Activated CD4-positive, alpha-beta T cell treated with anti-CD3 and anti-CD28 coated beads for 4 hours (primary cell): ENCODE measurements at places on chromosomes 1 and 21.

GRCh38 chr21:40162075-40162474, 294.8 kb downstream of the PCP4 start:
- DNase-seq: no peak

DNA sequence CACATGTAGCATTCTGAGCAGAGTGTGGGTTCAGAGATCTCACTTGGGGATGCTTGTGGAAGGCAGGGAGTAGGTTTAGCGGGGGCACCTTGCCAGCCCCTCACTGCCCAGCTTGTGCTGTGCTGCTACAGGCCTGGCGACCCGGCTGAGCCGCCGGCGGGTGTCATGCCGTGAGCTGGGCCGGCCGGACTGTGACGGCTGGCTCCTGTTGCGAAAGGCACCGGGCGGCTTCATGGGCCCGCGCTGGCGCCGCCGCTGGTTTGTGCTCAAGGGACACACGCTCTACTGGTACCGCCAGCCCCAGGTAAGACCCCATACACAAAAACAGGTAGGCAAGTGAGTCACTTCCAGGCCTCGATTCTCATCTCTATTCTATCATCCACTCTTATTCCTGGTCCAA, 5.5 kb upstream of the CATSPER4 start:
- no peak for DNase-seq

DNA sequence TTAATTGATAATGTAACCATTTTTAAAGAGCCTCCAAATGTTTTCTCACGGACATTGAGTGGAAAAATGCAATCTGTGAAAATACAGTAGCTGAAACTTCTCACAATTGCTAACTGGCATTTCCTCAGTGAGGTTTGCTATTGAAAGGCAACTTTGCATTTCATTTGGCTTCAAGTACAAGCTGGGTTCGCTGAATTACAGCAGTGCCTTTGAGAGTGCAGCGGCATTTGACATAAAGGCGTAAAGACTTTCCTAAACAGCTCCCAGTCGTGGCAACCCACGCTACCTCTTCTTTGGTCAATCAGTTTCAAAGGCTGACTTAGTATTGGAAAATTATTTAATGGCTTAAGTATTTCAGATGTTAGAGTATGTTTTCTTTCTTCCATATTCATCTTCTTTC, 39.3 kb upstream of the ZBTB18 start:
- no peak for DNase-seq

- no peak for DNase-seq
Measured at GRCh38 chr1:214317734-214318133, 36.8 kb downstream of the SMYD2 start.

- no peak for DNase-seq
Measured at GRCh38 chr21:43983390-43983789, 28.7 kb upstream of the TRAPPC10 start.
